Stimulated activated CD4-positive, alpha-beta T cell treated with anti-CD3 and anti-CD28 coated beads, Interleukin-4, amount 100 ng/mL, for 48 hours (primary cell): ENCODE measurements at places on chromosomes 7 and 10.

DNA sequence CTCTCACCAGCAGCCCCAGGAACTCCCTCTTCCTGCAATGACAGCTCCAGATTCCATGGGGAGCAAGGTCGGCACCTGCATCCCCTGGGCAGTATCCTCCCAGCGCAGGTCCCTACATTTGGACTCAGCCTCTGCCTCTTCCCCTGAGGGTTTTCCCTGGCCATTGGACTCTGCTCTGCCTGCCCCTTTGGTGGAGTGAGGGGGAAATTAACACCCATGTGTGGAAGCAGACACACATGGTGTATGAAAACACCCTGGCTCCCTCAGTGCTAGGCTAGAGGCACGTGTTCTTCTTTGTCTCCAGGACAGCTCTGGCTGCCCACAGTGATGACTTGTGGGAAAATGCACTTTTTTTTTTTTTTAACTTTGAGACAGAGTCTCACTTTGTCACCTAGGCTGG lies 8.4 kb downstream of the PRF1 start:
- no peak for DNase-seq

DNA sequence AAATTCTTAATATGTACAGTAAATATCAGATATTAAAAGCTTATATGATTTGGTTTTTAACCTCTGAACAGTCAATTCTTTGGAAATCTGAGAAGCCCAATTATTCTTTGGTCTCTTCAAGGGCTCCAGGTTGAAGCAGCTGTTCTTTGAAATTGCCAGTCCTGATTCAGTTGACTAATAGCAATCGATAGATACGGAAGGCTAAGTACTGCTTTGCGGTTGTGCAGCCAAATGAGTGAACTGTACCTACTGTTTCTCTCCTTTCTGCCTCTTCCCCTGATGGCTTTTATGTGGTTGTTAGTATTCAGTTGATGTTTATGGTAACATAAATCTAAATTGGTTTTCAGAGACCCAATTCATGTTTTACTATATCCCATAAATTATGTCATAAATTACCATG lies 103.1 kb upstream of the RPA3 start:
- DNase-seq = no peak

DNA sequence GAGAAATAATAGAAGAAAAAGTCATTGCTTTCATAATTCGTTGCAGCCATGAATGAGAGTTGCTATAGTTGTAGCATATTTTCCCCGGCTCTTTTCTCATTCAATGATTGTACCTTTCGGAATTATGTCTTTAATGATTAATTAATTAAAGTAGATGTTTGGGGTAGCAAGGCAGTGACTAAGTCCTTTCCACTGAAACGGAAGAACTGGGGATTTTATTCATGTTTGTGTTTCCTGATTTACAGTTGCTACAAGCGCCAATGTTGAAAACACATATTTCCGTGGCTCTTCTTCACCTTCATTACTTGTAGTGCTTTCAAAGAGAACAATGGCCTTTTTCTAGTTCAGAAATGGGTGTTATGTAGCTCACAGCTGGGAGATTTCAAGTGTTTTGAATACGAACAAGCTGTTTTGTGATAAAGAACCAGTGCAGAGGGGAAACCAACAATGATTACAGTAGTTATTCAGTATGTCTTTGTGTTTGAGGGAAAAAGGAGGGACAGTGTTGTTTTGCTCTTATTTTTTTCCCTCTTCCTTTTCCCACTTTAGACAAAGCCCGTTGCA lies 153.5 kb downstream of the NSUN6 start:
- no peak for DNase-seq

DNA sequence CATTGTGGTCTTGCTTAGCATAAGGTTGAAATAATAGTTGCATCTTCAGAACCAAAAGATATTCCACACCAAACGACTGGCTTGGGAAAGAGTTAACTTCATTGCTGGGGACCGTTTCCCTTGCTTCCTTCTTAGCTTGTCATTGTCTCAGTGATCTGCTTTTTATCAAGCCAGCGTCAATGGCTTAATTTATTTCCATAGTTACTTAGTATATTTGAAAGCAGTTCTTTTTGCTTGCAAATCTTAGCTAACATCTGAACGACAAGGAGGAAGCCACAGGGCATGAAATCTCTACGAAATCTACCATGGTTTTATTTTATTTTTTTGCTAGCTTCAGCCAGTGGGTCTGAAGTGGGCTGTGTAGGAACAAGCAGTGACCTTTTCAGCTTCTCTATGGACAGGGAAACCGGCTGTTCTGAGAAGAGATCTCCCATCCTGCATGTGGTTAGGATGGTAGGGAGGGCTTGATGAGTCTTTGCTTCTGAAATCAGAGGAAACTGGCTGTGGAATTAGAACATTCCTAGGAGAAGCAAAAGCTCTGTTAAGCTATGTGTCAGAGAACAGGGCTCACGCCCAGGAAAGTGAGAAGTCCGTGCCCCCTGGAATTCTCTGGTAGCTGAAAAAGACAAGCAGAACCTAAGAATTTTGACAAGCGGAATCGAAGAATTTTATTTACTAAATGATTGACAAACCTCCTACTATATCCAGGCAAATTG lies 8.0 kb downstream of the SLC18A2 start:
- DNase-seq = no peak

DNA sequence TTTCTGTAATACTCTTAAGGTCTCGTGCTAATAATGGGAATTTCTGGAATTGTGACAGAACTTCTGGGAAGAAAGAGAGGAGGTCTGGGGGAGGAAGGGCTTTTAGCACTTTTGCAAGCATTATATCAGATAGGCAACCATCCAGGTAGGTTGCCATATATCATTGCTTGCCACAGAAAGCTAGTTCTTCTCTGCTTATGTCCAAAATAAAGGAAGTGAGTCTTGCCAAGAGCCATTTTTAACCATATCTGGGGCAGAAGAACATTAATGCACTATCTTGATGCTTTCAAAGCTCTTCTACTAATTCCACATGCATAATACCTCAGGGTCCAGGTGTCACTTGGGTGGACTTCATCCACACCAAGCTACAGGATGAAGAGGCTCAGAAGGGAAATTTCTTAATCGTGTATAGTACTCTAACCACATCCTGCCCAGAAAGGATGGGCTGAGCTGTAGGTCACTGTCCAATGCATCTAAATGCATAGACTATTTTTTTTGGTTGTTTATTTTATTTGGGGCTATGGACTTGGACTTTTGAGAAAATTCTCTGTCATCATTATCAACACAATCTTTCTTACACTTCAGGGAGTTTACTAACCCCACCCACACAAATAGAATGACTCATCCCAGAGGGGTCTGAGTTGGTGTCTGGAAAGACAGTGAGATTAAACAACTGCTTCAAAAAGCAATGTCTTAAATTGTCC lies 68.9 kb upstream of the ADO start:
- no peak for DNase-seq

DNA sequence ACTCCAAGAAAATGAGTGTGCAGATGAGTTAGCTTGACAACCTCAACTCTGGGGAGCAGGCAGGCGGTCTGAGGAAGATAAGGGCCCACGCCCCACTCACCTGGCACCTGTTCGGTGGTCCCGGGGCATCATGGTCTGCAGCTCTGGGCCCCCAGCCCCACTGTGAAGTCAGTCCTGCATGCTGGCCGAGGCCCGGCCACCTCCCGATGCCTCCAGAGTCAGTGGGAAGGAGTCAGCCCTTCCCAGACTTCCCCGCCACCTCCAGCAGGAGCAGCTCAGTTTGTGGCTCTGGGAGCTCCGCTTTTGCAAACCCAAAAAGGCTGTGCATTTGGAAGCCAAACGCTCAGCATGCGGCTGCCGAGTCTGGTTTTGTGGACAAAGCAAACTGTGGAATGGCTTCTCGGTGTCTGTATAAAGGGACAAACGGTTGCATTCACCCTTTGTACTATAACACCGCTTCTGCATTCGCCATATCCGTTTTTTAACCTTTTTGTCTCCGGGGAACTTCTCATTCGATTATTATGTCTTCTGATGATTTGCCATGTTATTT lies 167.3 kb downstream of the CCDC3 start:
- no peak for DNase-seq

DNA sequence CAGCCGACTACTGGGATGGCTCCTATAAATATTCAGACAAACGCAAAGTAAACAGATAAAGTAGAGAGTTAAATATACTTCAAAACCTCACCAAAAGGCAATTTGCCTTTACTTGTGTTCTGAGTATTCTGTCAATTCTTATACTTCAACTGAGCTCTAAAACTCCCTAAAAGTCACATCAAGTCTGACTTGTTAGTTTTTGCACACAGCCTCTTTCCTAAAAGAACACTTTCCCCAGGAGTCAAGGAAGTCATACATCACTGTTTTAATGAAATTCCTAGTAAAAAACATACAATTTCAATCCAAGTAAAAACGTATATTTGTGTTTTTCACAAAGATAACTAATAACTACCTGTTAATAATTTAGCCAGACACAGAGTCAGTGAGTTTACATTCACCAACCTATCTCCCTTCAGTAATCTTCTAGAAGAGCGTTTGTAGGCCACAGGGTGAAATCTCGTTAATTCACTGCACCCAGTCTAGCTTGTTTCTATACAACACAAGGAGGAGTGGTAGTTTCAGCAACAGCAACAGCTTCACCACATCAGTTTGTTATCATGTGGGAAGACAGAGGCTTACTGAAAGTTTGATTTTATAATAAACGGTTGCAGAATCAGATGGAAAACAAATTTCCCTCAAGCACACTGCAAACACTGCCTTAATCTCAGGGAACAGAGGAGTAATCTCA lies 2.7 kb downstream of the COBL start:
- no peak for DNase-seq

DNA sequence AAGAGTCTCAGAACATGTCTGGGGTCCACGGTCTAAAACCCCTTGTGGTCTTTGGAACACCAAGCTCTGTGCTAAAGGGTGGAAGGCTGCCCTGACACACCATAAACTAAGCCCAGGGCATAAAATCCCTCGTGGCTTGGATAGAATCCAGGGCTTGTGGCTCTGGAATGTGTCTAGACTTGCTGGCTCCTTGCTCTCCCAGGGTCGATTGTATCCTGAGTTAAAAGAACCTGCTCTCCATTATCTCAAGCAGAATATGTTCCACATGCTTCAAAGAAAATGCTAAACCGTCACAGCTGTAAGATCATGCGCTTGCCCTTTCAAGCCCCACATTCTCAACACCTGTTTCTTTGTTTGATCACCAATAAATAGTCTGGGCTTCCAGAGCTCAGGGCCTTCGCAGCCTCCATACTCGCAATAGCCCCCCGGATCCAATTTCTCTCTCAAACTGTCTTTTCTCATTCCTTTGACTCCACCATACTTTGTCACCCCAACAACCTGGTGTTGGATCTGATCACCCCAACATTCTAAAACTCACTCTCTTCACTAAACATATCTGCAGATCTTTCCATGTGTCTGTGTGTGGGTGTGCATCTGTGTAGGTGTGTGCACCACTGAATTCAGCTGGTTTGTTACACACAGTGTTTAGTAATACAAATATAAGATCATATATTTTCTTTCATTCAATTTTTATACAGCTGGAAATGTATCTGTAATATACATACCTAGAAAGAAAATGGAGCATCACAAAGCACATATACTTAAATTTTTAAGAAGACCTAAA lies 238.5 kb downstream of the ZMYND11 start:
- no peak for DNase-seq

GRCh38 chr7:69738396-69738951 lies 140.2 kb downstream of the AUTS2 start:
- no peak for DNase-seq

- DNase-seq = no peak
These were observed 1.3 kb downstream of the CHST12 start for GRCh38 chr7:2404714-2405119.

- no peak for DNase-seq
These were observed 30.3 kb downstream of the CACNA2D1 start for GRCh38 chr7:82413237-82413636.

GRCh38 chr7:99839287-99840021 lies 11.6 kb downstream of the CYP3A43 start:
- DNase-seq = no peak

GRCh38 chr10:23370106-23370505 lies 25.5 kb upstream of the C10orf67 start:
- no peak for DNase-seq

GRCh38 chr10:28922127-28922526 lies 244.8 kb downstream of the BAMBI start:
- no peak for DNase-seq

DNA sequence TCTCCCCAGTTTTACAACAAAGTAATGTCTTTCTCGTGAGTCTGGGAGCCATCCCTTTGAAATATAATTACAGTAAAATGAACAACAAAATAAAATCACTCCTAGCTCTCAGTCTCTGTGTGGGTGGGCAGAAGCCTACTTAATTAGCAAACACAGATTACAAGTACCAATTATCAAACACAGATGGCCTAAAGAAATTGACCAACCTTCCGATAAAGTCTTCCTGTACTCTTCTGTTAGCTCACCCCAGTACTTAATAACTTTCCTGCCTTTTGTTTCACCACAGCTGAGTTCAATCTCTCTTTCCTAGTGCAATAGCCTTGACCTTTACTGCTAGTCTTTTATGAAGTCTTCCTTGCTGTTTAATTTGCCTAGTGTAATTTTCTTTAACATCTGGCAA lies 719.2 kb upstream of the MBL2 start:
- DNase-seq = no peak

DNA sequence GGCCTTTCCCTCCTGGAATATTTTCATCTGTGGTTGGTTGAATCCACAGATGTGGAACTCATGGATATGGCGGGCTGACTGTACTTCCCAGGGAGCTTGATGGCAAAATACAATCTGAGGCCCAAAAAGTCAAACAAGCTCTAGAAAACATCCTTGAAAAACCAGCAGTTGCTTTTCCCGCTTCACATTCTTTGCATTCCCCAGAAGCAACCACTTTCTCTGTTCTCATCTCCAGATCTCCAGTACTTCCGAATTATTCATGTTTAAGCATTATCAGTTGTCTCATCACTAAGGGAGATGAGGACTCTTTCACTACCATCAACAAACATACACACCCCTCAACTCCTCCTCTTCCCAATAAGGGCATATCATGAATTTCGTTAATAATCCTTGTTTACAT lies 55.3 kb downstream of the KIF5B start:
- no peak for DNase-seq

- DNase-seq = no peak
These were observed 51.2 kb downstream of the SRPK2 start for GRCh38 chr7:105337529-105337928.

DNA sequence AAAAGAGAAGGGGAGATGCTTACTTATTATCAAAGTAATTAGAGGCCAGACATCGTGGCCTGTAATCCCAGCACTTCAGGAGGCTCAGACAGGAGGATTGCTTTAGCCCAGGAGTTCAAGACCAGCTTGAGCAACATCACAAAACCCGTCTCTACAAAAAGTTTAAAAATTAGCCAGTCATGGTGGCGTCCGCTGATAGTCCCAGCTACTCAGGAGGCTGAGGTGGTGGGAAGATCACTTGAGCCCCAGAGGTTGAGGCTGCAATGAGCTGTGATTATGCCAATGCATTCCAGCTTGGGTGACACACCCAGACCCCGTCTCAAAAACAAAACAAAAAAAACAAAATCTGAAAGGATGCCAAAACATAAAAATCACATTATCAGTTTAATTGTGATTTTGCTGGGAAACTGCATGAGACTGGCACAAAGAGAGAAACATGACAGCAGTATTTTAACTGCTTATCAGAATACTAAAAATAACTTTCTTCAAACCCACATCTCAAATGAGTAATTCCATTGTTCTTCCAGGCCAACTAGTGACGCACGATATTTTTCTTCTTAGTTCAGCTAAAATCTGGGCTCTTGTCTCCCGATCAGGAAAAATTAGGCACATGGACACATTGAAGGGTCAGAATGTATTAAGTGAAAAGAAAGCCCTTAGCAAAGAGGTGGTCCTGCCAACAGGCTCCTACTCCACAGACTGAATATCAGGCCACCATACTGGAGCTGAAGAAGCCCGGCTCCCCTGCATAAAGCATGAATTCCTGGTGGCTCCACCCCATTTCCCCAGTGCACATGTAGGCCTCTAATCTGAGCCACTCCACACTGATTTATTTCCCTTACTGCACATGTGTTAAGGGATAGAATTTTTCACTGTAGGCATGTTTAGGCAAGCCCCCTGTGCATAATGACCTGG lies 9.6 kb upstream of the CCM2 start:
- no peak for DNase-seq
